ENCODE measurements at places on chromosomes 6 and 20.

DNA sequence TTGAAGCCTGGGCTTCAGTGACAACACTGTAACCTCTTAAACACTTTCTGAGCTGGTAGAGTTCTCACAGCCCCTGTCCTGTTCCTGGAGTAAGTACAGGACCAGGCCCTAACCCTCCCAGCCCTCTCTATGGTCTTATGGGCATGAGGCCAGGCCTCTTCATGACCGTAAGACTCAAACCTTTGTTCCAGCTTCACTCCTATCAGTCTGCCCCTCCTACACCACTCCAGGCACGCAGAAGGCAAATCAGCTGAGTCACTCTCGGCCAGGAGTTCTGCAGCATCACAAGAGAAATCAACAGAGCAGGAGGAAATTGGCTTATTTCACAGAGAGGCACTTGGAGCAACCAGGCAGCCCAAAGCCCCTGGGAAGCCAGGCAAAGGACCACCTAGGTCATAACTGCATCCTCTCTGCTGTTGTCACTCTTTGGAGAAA, 25.3 kb upstream of the CHD6 start:
- DNase-seq = no peak

DNA sequence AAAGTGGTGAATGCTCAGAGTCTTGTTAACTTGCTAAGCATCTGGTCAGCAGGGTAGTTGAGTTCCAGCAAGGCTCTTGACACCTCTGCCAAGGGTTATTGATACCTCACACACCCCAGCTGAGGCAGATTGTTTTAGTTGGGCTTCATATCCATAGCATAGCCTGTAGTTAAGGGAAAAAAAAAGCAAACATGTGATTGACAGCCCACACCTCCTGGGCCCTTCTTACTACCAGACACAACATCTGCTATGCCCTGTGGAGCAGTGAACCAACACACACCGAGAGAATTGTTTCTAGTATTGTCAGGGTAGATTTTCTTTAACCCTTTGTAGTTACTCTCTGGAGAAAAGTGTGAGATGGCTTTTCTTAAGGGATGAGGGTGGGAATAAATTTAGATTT, 697.0 kb upstream of the POU3F2 start:
- no peak for DNase-seq

- no peak for DNase-seq
These were observed 491.6 kb upstream of the CDH4 start for GRCh38 chr20:60760256-60761000.

- no peak for DNase-seq
These were observed 507.5 kb upstream of the SULF2 start for GRCh38 chr20:48292806-48293205.

- no peak for DNase-seq
These were observed 44.4 kb downstream of the TRAM2 start for GRCh38 chr6:52532457-52532856.

- DNase-seq = no peak
These were observed 42.5 kb upstream of the ASCC3 start for GRCh38 chr6:100923481-100924165.

DNA sequence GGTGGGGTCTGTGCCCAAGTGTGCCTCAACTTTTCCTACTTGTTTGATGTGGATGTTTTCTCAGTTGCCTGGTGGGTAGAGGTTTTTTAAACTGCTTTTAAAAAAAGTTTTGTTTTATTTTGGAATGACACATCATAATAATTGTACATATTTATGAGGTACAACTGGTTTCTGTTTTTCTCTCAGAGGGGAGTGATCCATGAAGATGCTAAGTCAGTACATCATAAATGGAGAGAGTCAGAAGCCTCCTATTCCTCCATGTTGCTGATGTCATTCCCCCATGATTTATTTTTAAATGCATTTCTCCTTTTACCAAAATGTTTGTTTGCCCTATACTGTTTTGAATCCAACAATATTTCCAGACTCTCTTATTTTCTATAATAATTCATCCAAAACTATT, 77.3 kb upstream of the CLVS2 start:
- no peak for DNase-seq

GRCh38 chr20:46642265-46642968, 8.8 kb downstream of the SLC13A3 start:
- DNase-seq = no peak

- no peak for DNase-seq
These were observed 94.7 kb upstream of the QKI start for GRCh38 chr6:163319609-163320366.

GRCh38 chr6:41093729-41094128, 21.0 kb downstream of the NFYA start:
- no peak for DNase-seq

DNA sequence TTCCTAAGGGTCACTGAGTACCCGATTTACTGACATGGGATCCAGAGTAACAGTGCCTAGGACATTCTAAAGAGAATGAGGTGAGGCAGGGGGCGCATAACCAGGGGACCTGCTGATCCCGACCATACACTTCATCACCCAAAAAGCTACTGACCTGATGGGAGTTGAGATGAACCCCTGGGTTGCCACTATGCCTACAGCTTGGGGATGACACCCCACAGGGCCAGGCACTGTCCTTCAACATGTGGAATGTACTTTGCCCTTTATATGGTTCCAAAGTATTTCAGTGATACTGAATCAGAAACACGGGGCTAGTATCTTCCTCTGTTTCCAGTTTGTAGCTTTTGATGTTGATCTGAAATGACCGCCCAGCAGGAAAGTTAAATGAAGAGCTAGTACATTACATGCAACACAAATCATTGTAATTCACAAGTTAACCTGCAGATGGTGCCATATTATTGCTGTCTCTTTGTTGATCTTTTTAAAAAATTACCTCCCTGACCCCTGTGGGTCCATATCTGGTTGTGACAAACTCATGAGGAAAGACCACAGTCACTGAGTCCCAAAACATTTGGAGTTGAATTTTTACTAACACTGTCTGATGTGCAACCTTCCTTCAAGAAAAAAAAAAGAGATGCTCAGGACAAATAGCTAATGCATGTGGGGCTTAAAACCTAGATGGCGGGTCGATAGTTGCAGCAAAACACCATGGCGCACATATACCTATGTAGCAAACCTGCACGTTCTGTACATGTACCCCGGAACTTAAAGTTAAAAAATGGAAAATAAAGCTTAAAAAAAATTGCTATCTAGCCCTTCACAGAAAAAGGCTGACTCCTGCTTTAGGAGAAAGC, 42.7 kb upstream of the GCNT2 start:
- peak; percentile 5 for DNase-seq

DNA sequence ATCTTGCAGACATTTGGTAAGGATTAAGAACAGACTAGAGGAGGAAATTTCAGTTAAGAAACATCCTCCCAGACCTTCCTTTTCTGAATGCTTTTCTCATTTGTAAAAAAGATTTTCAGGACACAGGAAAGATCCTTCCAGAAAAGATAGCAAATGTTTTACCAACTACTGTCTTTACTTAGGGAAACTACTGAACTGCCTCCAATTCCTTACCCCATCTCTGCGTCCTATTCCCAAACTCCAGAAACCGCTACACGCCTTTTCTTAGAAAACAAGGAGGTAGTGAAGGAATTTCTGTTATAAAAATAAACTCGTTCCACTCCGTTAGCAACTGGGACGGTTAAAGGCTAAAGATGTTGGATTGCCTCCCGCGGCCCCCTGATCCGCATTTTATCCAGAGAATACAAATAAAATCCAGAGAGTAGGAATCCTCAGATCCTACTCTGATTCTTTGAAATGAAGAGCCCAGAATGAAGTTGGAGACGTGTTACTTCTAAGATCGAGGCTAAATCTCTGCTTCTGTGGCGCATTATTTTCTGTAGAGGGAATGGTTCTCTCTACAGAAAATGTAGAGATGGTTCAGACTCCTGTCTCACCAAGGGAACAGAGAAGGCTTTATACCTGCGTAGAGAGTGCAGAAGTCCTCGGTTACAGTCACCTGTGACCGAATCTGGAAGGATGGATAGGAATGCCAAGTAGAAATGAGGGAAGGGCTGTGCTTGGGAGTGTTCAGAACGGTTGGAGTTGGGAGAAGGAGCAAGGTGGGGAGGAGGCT, 133.0 kb downstream of the GPX5 start:
- no peak for DNase-seq

DNA sequence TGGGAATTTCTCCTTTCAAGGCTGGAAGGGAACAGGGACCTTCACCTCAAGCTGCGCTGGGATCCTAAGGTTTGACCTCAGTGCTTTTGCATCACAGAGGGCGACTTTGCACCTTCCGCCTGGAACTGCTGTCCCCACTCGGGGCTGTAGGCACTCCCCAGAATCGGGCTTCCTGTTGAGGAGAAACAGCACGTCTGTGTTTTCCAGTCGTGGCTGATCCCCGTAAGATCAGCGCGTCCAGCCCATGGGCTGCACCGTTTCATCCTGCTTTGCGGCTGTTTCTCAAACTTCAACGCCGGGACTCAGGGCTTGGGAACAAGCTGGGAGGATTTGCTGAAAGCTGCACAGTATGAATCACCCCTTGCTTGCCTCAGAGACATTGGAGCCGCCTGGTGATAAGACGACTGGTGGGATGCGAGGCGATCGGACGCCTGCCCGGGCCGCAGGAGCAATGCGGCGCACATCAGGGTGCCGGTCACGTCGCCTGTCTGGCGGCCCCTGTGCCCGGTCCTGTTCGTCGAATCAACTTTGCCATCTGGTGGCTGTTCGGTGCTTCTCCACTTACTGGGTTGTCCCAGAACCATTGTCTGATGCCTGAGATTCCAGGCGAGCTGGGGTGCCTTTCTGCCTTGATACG, 53.6 kb upstream of the FRMD1 start:
- DNase-seq = no peak

DNA sequence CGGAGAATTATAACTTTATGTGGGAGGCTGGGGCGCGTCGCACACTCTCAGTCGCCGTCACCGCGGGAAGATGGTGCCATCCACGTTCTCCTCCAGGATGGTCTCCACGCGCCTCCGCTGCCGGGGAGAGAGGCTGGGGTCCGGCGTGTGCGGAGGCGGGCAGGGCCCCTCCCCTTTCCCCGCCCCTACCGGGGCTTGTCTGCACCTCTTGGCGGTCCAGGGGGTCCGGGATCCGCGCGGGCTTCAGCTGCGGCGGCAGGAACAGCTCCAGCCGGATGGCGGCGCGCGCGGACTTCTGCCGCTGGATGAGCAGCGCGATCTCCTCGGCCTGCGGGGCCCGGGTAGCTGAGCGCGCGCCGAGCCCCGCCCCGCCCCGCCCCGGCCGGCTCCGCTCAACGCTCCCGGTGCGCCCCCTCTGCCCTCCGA, 807 bp downstream of the LKAAEAR1 start:
- peak; percentile 67 for DNase-seq

GRCh38 chr20:3106658-3107463, 22.3 kb upstream of the AVP start:
- no peak for DNase-seq

DNA sequence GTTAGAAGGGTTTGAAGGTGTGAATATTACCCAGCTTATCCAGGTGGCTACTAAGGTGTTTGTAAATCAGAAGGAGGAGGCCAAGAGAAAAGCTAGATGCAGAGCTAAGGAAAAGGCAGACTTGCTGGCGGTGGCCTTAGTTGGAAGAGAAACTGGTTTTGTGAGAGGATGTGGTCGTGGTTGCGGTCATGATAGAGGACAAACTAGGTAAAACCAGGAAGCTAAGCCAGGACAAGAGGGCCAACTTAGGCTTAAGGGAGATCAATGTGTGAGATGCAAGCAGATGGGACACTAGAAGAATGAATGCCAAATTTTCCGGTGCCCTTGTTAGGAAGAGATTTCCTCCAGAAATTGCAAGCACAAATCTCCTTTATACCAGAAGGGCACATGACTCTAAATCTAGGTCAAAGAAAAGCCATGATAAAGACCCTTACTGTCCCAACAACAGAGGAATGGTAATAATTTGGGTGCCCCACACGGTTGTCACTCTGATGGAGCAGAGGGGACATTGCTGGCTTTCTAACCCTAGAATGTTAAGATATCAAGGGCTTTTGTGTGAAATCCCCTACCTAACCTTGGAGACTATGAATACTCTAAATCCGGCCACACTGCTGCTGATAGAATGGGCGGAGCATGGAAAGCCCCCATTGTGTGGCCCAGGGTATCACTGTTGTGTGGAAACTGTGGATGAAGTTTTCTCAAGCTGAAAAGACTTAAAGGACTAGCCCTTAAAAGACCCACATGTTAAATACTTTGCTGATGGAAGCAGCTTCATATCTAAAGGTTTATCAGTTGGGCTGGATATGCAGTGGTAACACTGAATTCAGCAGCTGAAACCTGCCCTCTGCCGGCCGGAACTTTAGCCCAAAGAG, 7.8 kb downstream of the IL22RA2 start:
- DNase-seq = peak; percentile 22

GRCh38 chr6:154297721-154298120, 58.9 kb downstream of the IPCEF1 start:
- no peak for DNase-seq

DNA sequence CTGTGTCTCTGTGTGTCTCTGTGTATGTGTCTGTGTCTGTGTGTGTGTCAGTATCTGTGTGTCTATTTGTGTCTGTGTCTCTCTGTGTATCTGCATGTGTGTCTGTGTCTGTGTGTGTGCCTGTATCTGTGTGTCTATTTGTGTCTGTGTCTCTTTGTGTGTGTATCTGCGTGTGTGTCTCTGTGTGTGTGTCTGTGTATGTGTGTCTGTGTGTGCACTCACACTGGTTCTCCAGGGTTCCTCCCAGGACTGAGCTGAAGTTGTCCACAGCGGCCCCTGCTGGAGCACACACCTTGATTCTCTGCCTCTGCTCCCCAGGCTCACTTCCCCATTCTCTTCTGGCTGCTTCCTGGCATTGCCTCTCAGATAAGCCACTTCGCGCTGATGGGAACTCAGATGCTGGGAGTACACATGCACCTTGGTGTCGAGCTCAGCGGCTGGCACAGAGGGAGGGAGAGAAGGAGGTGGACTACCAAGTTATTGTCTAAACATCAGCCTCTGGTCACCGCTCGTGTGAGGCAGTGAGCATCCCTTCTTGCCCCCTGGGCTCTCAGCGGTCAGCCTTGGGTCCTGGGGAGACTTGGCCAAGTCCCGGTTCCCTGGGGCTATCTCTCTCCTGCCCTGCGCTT, 104.9 kb upstream of the NXT1 start:
- DNase-seq = peak; percentile 88

- no peak for DNase-seq
These were observed 173.9 kb downstream of the PRDM13 start for GRCh38 chr6:99780556-99780885.

GRCh38 chr20:64053841-64054661, 4.6 kb upstream of the SOX18 start:
- DNase-seq = no peak

GRCh38 chr6:134420614-134421181, 102.8 kb upstream of the SGK1 start:
- DNase-seq = peak; percentile 64

DNA sequence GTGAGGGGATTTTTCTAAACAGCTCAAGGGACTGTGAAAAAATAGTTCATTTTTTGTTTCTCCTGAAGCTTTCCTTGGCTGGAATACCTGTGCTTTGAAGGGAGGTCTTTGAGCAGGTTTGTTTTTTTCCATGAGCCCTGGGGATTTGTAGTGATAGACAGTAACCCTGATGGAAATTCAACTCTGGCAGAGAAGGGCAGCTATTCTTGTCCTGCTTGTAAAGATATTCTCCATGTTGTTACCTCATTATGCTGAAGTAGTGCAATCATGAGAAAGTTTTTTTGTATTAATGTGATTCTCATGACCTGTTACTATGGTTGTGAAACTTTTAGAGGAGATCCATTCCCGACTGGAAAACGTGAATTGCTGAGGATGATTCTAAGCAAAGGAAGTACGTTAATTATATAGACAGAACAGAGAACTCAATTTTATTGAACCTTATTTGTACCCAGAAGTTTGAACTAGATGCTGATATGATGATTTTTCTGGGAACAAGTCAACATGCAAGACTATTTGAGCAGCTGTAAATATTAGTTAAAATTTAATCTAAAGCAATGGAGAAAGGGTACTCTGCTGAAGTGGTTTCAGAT, 12.5 kb downstream of the UTRN start:
- DNase-seq = no peak

All from CD14-positive monocyte (primary cell).